H7 (cell line): ENCODE measurements at places on chromosomes 3 and 15. TPM values are rescaled to one million over a fixed set of nuclear protein-coding genes. Genes with fewer than 3 reads are reported as not detected.

ARRDC4 gene
- 1.0 and 4.1 TPM in 2 replicates for total RNA-seq

EPB42 gene
- not detected in 2 replicates for total RNA-seq

AQP9 gene
- not detected in 2 replicates for total RNA-seq

DNA sequence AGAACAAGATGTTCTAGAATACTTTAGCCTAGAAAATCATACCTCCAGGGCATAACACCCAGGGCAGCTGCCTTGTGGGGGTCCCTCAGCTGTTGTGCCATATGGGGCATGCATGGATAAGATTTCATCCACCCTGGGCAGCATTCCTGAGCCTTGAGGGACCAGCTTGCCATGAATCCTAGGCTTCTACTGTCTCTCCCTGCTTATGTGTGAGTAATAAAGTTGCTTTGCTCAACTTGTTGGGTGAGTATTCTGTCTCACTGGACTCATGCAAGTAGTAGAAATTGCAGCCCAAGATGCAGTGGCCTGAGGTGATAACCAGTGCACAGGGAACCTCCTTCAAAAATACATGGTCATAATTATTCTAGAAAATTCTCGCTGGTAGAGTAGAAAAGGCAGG, 52.1 kb upstream of the EPHB1 start:
- no peak for DNase-seq

GRCh38 chr15:52284164-52284563, 11.4 kb downstream of the MYO5C start:
- no peak for DNase-seq

DNA sequence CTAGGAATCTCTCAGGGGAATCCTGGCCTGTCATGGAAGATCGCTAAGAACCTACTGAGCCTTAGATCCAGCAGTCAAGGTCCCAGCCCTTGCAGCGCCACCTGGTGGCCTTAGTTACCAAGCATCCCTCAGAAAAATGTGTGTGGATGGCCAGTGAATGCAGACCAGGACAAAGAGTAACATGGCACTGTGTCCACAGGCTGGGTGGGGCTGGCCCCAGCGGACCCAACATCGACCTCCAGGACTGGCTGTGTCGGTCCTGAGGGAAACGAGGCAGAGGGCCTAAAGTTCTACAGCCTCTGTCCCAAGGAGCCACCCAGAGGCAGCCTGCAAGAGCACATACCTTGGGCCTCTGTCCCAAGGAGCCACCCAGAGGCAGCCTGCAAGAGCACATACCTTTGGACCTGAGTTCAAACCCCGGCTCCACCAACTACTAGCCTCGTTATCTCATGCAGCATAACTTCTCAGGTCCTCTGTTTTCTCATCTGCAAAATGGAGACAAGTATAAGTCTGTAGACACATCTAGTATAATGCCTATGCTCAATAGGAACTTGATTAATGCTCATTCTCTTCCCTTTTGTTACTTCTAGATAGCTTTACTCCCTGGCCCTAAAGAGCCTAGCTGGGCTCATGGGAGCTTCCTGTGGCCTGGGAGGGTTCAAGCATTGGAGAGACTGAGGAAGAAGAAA, 57.5 kb upstream of the HERC1 start:
- peak; percentile 88 for DNase-seq

- no peak for DNase-seq
Measured at GRCh38 chr15:97992823-97993222, 32.3 kb downstream of the ARRDC4 start.

DNA sequence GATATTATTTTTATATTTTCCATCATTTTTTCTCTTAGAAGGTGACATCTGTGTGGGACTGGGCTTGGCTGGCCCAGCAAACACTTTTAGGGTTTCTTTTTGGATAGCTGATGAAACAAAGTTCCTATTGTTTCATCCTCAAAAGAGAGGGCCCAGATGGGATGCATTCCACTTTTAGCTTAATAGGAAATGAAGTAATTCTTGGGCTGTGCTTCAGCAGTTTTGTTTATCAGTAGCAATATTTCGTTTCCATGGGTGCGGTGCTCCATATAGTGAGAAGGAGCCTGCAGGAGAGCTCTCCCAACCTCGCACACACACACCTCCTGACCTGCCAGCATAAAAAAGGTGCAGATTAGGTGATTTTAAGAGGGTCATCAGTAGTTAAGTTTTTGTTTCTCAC, 147.5 kb downstream of the AKAP13 start:
- no peak for DNase-seq

- no peak for DNase-seq
Measured at GRCh38 chr3:197782230-197782629, 8.8 kb upstream of the LRCH3 start.

DNA sequence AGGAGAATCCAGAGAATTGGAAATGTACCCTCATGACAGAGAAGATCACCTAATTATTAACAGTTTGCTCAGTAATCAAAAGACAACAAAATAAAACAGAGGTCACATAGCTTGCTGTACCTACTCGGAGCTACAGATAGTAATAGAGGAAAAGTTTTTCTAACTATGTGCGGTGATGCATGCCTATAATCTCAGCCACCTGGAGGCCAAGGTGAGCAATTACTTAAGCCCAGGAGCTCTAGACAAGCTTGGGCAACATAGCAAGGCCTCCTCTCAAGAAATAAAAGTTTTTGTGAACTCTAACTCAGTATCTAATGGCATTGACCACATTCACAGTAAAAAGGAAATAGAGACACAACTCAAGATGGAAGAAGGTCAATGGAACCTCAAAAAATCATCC, 243.6 kb downstream of the ATP8B4 start:
- DNase-seq = no peak

GRCh38 chr3:27147215-27147614, 222.0 kb downstream of the NEK10 start:
- DNase-seq = no peak

- DNase-seq = peak; percentile 28
Measured at GRCh38 chr3:48468329-48468731, 21.8 kb downstream of the ATRIP start.

GRCh38 chr3:31624083-31624709, 91.5 kb downstream of the STT3B start:
- DNase-seq = no peak

DNA sequence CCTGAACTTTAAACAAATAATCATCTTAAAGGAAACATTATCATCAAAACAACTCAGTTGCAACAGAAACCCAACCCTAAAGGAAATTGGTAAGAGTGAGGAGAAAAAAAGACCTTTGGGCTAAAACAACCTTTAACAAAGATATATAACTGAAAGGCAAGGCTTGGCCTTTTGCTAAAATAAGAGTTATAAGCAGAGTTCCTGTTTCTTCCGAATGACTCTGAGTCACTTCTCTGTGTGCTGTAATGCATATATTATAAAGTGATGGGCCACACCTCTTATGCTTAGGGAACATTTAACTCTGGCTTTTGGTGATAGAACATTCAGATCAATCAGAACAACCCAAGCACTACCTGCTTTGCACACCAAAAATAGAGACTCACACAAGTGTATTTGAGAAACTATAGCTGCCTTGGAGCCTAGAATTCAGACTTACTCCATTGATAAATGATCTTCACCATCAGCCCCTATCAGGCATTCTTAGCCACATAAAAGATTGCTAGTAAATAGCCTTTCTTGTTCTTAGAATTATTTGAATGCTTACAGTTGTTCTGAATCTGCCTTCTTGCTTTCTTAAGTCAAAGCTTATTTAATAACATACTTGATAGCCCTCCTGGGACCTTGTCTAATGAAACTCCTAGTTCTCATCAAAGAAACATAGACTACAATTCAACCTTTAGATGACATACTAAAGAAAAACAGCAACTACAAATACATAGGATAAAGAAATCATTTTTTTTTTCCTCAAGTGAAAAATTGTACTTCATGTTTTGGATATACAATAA, 294.2 kb upstream of the SEMA6D start:
- no peak for DNase-seq

DNA sequence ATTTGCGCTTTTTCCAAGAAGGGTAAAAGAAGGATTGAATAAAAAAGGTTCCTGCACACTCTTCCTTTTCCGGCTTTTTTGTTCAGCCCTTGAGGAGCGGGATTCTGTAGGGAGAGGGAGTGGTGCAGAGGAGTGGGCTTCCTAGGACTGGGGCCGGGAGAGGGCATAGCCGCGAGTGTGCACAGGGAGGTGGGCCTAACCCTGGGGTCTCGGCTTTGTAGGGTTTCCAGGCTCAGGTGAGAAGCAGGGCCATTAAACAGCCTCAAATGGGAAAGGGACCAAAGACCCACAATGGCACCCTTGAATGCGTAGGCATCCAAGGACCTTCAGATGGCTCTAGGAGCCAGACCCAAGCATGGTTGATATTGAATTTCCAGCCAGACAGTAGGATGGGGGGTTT, 35.4 kb upstream of the RAB6B start:
- no peak for DNase-seq
